Esophagus squamous epithelium (tissue), 5 donors: ENCODE measurements at places on chromosomes 11 and 22.

GRCh38 chr22:37824674-37825641 is 1.8 kb downstream of the GALR3 start:
- no peak for DNase-seq

- DNase-seq = no peak
These were observed 3.8 kb downstream of the TIMM8B start for GRCh38 chr11:112082729-112083128.

DNA sequence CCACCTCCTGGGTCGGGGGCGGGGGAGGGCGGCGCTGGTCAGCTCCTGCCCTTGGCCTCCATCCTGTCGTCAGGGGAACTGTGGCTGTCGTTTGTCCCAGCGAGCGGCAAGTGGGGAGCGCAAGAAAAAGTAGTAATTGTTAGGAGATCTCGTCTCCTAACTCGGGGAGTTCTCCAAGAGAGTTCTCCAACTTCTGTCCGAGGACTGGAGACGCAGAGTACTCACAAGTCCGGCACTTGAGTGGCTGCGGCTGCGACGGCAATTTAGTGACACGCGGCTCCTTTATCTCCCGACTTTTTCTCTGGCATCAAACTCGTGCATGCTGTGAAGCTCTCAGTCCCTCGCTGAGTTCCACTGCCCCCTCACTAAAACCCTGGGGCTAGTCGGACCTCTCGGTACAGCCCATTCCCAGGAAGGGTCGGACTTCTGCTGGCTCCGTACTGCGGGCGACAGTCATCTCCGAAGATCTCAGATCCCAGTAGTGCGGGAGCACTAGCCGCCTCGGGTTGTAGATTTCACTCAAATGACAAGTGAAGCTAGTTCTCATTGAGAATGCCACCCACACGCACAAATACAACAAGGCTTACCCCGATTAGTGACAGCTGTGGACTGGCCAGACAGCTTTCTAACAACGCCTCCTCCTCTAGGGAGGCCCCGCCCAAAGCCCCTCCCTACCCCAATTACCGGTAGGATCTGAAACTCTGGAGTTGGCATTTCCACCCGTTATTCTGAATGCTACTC is at the start of gene PGR:
TSS of gene PGR (minus strand) at position 611 of the 741 bp plus-strand sequence. CDS start 743 bp downstream, outside the sequence.
- no peak for DNase-seq

GRCh38 chr11:117814204-117814765 is 10.3 kb downstream of the FXYD2 start:
- DNase-seq = no peak

GRCh38 chr22:32823024-32823730 is 21.7 kb downstream of the TIMP3 start:
- DNase-seq = no peak

DNA sequence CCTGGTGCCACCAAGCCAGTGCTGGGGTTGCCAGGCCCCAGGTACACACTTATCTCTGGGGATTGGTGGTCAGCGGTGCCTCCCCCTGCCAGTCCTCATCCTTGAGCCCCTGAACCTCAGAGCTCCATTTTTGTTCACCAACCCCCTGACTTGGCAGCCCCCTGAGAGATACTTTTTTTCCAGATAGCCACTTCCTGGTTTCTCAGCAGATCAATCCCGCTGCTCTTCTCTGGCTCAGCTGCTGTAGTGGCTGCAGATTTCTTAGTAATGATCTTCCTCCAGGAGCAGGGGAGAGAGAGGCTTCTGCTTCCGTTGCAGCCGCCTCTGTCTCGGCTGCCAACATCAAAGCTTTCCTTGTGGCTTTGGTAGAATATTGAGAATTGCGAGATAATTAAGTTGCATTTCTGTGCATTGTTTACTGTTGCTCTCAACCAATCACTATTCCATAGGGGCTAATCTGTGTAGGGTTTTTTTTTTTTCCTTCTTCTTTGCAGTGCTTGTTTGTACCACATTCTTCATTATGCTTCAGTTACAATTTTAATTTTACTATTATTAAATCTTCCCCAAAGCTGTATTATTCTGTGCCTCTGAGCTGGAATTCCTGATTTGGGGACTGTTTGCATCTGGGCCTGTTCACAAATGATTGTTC is 92.1 kb downstream of the PKNOX2 start:
- DNase-seq = no peak

DNA sequence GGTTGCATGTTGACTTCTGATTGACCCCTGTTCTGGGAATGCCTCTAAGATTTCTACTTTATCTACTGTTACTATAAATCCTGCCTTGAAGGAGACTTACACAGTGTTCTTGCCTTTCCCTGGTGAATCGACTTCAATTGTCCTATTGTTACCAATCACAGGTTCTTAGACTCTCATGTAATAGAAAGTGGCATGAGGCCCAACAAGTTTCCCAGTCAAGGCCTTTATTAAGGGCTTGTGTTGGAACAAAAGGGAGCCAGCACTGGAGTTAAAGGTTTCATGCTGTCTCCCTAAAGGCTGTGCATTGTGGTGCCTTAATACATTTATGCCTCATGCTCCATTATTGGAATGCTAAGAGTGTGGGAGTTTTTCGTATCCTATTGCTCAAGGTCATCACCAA is 23.3 kb downstream of the MS4A2 start:
- no peak for DNase-seq

- DNase-seq = no peak
These were observed 44.9 kb upstream of the ETS1 start for GRCh38 chr11:128632141-128632791.

DNA sequence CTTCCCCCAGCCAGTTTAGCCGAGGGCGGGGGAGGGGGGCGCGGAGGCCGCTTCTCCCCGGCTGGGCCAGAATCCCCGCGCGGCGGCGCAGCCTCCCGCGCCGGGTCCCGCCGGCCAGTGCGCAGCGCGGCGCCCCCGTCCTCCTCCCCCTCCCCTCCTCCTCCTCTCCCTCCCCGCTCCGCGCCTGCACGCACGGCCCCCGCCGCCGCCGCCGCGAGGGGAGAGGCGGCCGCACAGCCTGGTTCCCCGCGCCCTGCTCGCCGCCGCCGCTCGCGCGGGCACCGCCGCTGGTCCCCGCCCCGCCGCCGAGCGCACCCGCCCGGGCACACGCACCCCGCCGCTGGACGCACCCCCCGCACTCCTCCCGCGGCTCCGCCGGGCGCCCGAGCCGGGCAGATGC is at the start of gene FLRT1:
TSS of gene FLRT1 (plus strand) at position 356 of the 400 bp plus-strand sequence. CDS start 80,337 bp downstream, outside the sequence.
- DNase-seq = no peak

GRCh38 chr22:22681221-22681739 is 36.9 kb downstream of the GGTLC2 start:
- no peak for DNase-seq

DNA sequence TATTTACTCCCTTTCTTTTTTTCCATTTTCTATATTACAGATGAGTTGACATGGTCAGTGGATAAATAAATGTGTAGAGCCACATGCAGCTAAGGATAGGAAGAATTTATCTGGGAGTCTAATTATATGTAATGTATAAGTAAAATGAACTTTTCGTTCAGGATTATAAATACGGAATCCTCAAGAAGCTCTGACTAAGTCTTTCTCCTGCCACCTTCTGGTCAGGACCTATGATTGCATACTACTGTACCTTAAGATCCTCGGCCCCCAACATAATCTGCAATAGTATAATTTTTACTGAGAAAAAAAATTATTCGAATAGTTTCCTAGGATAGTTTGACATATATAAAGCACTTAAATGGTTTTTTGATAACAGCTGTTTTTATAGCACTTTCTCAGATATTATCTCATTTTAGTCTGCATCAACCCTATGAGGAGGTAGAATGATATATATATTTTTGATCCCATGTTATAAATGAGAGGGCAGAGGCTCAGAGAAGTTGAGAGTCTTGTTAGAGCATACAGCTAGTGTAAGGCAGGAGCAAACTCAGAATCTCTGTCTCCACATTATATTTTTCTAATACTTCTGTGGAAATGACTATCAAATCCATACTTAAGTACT is 36.1 kb downstream of the CCDC90B start:
- DNase-seq = no peak

- DNase-seq = no peak
These were observed 98.7 kb downstream of the NAV2 start for GRCh38 chr11:19811380-19811779.

GRCh38 chr22:20009582-20010306 is 6.9 kb downstream of the ARVCF start:
- DNase-seq = no peak

DNA sequence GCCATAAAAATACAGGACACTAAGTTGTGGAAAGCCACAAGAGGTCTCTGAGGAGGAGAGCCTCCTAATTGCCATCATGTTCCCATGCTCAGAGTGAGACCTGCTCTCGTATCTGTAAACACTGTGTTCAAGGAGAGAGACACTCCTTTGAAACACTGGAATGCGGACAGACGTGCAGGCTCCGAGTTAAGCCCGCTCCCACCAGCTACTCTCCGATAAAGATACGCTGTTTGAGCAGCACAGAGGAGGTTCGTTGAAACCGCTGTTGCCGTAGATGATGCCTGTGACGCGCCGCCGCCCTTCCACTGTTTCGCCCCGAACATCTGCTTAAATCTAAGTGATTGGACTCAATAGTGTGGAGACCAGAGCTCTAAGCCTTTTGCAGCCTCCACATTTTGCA is 25.1 kb downstream of the NUP50 start:
- DNase-seq = no peak

GRCh38 chr11:111737444-111738210 is 28.6 kb downstream of the PPP2R1B start:
- DNase-seq = no peak

DNA sequence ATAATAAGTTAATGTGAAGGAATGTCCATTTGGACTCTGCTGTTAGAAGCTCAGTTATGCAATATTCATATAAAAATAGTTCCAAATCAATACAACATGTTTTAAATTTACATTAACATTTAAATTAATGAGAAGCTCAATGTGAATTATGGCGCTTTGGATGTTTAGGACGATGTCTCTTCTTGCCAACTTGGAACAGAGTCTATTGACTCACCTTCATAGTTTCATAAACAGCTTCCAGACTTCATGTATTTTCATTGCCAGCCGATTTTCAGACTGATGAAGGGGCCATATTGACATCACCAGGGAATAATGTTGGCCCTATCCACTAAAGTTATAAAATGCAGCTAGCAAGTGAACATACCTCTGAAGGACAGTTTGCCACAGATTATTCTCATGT is 1136.2 kb downstream of the LRRC4C start:
- no peak for DNase-seq

- no peak for DNase-seq
These were observed 314.1 kb downstream of the CTTN start for GRCh38 chr11:70712471-70712870.

GRCh38 chr11:17396598-17397310 is 8.3 kb upstream of the KCNJ11 start:
- DNase-seq = no peak

DNA sequence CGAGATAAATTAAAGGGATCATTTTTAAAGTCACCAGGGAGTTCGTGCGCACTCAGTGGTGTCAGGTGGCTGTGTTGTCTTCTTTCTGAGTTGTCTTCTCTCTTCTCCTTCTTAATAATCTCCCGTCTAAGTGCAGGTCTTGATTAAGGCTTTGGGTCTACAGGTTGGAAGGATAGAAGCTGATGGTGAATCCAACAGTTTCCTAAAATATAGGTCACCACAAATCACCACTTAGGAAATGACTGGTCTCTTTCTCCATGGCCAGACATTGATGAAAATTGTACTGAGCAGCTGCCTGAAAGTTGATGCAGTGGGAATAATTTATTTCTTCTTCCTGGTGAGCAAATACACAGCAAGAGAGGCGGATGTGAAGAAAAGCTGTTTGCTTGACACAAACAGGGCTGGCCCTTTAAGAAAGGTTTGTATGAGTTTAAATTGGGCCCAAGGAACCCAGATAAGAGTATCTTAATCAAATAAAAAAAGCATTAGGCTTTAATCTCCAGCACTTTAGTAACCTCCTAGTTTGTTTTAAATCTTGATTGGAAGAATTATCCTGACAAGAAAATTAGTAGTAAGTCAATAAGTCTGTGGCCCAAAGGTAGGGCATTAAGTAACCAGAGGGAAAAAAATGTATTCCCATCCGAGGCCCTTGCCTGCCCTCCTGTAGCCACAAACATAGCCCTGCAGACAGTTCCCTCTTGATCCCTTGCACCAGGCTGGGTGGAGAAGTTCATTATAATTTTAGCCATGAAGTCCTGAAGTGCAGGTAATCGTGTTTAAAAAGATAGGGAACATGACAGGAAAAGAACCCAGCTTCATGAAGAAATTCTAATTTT is 245.8 kb downstream of the KIRREL3 start:
- no peak for DNase-seq

DNA sequence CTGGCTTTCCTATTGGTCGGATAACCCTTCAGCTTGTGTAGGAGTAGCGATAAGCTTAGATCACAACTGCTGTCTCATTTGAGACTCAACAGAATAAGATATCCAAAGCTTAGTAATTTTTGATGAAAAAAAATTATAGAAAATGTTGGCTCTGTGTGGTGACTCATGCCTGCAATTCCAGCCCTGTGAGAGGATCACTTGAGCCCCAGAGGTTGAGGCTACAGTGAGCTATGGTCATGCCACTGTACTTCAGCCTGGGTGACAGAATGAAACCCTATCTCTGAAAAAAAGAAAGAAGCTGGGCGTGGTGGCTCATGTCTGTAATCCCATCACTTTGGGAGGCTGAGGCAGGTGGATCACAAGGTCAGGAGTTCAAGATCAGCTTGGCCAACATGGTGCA is 55.6 kb upstream of the RRM1 start:
- no peak for DNase-seq

DNA sequence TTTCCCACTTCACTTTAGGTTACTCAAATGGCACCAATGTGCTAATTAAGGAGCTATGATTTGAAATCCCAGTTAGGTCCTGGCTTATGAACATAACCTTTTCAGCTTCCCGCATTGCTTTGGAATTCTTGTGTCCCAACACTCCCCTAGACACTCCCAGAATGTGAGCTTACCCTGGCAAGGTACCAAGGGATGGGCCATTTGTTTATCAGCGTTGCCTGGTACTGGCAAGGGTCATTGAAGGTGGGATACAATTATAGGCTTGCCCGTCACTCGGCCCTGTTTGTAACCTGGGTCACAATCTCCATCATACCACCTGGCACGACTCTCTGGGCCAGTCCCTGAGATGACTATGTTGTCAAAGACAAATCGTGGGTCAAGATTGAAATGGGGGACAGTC is 5.4 kb downstream of the CSRP3 start:
- DNase-seq = no peak

GRCh38 chr11:107538821-107539220 is 26.7 kb downstream of the ALKBH8 start:
- no peak for DNase-seq

- DNase-seq = no peak
These were observed 14.2 kb downstream of the GATD1 start for GRCh38 chr11:763073-763463.

DNA sequence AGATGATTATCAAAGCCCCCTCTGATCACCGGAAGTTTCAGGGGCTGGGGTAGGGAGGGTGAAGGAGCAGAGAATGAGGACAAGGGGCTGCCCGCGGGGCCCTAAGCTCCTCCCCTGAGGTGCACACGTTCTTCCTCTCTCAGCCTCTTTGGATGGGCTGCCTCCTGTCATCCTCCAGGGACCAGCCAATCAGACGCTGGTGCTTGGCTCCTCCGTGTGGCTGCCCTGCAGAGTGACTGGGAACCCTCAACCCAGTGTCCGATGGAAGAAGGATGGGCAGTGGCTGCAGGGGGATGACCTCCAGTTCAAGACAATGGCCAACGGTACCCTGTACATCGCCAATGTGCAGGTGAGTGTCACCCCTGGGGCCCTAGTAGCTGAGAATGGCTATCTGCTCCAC is 7.5 kb downstream of the ROBO3 start:
- no peak for DNase-seq

- DNase-seq = no peak
These were observed 7.4 kb downstream of the MED17 start for GRCh38 chr11:93791493-93791892.

GRCh38 chr11:111302298-111302697 is 4.0 kb downstream of the POU2AF3 start:
- no peak for DNase-seq

- DNase-seq = no peak
These were observed 41.7 kb downstream of the KIAA1671 start for GRCh38 chr22:24994070-24994763.

GRCh38 chr22:17047656-17048055 is 37.1 kb upstream of the IL17RA start:
- no peak for DNase-seq
